Stromal cell of bone marrow (primary cell): ENCODE measurements at places on chromosomes 11 and 22.

- no peak for DNase-seq
Observed at GRCh38 chr11:22558664-22559063, 67.0 kb downstream of the FANCF start.

DNA sequence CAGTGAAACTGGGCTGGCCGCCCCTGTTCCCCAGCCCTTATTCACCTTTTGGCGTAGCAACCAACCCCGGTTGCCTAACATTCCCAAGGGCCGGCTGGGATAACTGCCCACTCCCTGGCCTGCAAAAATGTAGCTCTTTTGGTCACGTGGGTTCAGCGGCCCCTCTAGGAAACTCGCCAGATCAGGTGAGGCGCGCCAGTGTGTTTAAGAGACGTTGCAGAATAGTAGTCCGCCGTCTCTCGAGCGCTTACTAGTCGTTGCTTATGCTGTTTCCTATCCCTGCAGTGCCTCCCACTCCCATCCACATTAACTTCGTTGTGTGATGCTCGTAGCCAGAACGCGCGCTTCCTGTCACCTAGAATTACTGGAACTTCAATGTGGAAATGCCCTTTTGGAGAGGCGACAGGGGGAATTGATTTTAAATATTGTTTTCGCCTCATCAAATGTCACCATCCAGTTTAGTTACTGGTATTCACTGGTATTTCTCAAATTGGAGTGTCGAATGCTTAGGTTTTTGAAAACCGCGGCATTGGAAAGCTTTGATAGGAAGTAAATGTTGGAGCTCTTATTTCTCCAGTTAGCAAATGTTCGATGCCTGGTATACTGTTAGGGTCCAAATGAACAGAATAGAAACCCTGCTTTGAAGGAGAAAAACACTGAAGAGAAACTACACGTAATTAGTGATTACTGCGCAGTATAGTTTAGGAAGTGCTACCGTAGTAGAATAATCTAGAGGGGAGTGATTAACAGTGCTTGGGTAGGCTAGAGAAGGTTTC lies 823 bp downstream of the CEP57 start:
- peak; percentile 13 for DNase-seq

DNA sequence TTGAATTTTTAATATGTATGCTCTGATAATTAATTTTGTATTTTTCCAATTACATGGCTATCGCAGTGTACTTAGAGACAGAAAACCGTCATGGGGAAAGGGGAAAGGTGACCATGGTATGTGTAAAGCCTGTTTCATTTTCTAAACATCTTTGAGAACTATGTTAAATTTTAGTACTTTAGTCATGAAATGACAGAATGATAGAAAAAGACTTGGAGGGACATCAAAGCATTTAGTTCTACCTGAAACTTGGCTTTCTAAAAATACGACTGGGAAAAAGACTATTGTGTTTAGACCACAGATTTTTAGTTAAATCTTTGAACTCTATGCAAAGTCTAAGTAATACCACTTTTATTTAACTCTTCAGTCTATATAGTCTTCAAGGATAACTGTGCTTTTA lies 54.1 kb downstream of the MAML2 start:
- no peak for DNase-seq

GRCh38 chr11:94676814-94677213 lies 91.3 kb upstream of the AMOTL1 start:
- DNase-seq: no peak

DNA sequence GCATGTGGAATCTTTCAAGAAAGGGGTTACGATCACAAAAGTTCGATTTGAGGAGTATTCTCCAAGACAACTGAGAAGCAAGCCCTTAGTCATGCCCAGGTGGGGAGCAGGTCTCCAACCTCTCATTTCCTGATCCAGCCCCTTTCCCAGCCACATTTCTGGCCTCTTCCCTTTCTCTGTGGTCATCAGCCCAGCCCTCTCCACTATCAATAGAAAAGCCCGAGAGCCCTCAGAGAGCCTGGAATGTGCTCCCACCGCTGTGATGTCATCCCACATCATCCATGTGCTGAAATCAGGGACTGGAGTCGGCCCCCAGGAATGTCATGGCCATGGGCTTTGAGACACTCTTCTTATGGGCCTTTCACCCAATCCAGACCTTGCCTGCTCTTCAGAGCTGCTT lies 62.6 kb downstream of the KCNJ1 start:
- DNase-seq: no peak

DNA sequence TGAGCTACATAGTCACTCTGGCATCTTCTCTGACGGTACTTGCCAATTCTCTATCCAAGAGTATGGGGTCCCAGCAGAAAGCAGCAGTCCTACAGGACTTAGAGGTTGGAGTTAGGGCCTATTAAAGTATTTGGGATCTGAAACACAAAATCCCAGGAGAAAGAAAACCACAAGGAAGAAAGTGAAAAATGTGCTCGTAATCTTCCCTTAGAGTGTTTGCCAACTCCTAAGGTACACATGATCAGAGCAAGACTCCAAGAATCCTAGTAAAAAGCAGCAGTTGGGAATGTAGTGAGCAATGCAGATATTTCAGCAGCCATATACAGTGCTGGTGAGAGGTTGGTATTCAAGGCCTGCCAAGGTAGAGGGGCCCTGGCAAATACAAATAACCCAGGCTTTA lies 71.6 kb downstream of the EXT2 start:
- DNase-seq: no peak

GRCh38 chr11:65207918-65208784 lies 26.4 kb downstream of the CAPN1 start:
- DNase-seq: no peak

GRCh38 chr22:17945156-17945887 lies 79.0 kb downstream of the MICAL3 start:
- no peak for DNase-seq

DNA sequence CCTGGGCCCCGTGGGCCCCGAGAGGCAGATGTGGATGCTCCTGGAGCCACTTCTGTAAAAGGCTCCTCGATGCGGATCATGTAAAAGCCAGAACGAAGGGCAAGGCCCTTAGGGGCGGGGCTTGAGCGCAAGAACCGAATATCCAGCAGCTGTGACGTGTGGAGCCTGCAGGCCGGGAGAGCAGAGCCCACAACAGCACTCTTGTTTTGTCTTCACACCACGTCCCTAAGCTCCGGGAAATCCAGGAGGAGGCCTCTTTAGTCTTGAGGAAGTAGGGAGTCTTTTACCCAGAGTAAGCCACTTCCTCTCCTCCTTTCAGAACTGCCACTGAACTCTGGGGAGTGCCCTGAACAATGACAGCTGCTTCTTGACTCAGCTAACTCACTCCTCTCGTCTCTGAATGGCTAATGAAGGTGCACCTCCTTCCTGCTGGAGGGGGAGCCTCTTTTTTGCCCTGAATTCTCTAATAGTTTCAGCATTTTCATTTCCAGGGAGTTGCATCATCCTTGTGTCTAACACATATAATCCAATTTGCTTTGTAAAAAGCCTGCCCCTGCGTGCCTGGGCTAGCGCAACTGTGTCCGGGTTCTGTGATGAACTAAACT lies 12.5 kb downstream of the L3MBTL2 start:
- peak; percentile 59 for DNase-seq

DNA sequence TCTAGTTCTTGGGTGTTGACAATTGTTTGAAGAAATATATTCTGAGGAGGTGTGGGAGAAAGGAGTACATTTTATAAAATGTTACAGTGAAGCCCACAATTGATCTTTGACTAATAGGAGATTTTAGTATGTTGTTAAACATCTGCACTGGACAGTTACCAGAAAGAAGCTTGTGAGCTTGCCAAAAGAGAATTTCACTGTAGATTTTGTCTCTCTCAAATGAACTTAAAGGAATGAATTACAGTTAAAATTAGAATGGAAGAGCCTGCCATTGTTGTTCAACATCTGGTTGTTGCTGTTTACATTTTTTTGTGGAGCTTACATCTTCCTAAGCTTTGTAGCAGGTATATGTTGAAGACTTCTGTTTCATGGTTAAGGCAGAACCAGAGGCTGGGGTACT lies 620.5 kb upstream of the CCDC179 start:
- DNase-seq: no peak

- DNase-seq: no peak
Observed at GRCh38 chr11:96112192-96113128, 188.6 kb upstream of the MTMR2 start.

- DNase-seq: no peak
Observed at GRCh38 chr11:111066846-111067245, 178.7 kb upstream of the POU2AF2 start.

DNA sequence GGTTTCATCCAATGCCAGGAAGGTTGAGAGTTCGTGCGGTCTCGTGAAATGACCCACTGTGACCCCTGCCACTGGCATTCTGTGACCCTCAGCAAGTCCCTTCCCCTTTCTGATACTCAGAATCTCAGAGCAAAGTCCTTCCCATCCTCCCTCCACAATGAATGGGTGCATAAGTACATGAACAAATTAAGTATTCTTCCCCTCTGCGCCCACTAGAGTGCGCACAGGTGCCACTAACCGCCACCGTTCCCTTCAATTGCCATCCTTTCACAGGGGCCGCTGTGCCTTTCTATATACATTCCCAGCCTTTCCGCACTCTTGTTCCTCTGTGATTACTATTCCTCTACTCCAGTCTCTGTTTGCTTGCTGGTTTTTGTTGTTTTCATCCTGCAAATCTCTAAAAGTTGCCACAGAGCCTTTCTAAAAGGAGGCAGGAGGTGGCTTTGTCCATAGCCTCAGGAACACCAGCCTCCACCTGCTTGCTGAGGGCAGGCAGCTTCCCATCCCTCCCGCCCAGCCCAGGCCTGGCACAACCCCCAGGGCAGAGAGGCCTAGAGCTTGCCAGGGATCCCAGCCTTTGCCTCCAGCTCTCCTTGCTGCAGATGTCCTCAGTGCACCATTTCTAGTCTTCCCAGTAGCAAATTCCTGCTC lies 6.7 kb upstream of the AP1B1 start:
- peak; percentile 52 for DNase-seq

- DNase-seq: no peak
Observed at GRCh38 chr22:38886333-38886732, 14.3 kb upstream of the CBX6 start.

DNA sequence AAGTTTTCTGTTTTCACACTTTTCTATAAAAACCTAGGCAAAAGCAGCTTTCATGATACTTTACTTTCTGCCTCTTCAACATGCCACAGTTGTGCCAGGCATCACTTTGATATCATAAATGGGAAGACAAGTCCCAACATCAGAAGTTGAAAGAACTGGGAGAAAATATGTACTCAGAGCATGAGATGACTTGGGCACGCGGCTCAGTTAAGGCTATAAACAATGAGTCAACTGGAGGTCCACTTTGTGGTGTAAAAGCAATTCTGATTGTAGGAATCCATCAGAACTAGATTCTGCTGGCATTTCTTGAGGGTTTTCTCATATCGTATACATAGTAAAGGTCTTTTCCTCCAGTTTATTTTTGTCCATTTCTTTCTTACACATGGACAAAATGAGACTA lies 109.7 kb upstream of the USP47 start:
- DNase-seq: no peak

GRCh38 chr22:43134553-43134952 lies 8.6 kb downstream of the MCAT start:
- DNase-seq: no peak

DNA sequence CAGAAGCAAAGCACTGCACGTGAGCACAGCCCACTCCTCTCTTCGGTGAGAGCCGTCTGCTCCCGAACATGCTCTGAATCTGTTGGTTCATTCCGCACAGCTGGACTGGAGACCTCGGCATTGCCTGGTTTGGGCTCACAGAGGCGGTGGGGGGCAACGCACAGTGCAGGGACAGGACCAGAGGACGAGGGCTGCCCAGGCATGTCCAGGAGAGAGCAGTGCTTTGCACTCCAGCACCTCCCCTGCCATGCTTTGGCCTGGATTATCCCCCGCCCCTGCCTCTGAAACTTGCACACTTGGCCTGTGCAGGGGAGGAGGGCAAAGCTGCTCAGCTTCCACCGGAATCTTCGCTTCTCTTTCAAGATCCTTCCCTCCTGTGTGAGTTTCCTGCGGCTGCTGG lies 536.5 kb downstream of the BRD1 start:
- no peak for DNase-seq

DNA sequence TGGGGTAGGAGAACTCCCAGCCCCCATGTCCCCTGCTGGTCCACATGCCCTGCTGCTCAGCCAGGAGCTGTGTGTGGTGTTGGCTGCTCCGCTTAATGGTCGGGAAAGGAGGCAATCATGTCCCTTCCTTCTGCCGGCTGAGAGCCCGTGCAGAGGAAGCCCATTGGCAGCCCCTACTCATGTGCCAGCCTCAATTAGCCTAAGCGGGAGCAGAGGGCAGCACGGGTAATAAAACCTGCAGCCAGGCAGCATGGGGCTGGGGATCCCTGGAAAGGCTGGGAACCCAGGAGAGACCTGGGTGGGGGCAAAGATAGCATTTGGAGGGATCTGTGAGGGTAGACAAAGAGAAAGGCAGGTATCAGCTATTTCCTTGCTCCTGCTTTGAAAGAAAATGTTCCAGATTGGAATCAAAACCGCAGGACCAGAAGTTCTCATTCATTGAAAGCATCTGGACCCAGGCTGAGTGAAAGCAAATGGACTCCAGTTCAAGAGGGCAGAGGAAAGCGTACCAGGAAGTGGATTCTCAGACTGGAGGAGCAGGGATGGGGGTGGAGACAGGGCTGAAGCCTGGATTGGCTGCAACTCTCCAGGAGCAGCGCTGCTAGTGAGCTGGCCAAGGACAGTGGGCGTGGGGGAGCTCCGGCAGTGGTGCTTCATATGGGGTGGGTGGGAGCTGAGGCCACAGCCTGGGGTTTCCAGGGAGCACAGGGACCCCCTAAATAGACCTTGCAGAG lies 103.4 kb upstream of the NECTIN1 start:
- DNase-seq: no peak

DNA sequence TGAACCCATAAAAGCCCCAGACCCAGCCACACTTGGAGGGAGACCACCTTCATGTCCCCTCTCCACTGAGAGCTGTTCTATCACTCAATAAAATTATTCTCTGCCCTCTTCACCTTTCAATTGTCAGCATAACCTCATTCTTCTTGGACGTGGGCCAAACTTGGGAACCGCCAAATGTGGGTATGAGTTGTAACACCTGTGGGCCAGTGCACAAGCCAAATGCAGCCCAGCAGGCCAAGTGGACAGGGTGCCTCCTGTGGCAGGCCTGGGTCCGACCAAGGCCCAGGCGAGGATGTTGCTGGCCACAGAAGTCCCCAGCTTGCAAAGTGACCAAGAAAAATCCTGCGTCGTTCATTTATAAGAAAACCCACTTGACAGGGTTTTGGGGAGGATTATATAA lies 621.2 kb downstream of the METTL15 start:
- no peak for DNase-seq

DNA sequence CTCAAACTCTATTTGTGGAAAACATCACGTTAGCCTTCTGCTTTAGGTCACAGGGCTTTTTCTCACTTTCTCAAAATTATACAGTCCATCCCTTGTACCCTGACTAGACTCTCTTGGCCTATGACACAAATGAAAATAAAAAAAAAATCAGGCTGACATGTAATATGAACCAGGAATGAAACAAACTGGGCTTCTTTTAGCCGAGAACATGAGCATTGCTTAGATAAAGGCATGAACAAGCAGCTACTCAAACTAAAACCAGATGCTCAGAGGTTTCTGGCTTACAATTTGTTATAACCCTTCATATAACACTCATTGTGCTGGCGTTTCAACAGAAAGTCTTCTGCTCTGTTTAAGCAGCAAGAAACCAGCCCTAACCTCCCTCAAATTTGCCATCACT lies 265.5 kb upstream of the NARS2 start:
- peak; percentile 79 for DNase-seq
